ENCODE measurements at places on chromosomes 6 and 20.
A peak's percentile ranks its signal among the peaks of the same experiment; 100 is the strongest.

GRCh38 chr6:125316621-125317020 is 14.9 kb upstream of the HDDC2 start:
- no peak for DNase-seq

DNA sequence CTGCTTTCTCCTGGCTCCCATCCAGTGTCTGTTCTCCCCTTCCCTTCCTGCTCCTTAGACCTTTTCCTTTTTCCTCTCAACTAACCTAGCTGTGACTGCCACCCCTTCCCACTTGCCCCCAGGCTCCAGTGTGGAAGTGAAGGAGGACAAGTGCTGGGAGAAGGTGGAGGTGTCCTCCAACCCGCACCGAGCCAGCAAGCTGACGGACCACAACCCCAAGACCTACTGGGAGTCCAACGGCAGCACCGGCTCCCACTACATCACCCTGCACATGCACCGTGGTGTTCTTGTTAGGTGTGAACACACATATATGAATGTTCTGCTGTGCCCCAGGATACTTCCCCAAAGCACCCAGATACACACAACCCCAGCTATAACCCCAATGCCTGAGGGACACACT is 18.5 kb downstream of the CUL9 start:
- no peak for DNase-seq

- no peak for DNase-seq
Observed at GRCh38 chr20:57434390-57434700, 43.1 kb downstream of the RBM38 start.

GRCh38 chr20:34529742-34530141 is 13.5 kb downstream of the DYNLRB1 start:
- no peak for DNase-seq

DNA sequence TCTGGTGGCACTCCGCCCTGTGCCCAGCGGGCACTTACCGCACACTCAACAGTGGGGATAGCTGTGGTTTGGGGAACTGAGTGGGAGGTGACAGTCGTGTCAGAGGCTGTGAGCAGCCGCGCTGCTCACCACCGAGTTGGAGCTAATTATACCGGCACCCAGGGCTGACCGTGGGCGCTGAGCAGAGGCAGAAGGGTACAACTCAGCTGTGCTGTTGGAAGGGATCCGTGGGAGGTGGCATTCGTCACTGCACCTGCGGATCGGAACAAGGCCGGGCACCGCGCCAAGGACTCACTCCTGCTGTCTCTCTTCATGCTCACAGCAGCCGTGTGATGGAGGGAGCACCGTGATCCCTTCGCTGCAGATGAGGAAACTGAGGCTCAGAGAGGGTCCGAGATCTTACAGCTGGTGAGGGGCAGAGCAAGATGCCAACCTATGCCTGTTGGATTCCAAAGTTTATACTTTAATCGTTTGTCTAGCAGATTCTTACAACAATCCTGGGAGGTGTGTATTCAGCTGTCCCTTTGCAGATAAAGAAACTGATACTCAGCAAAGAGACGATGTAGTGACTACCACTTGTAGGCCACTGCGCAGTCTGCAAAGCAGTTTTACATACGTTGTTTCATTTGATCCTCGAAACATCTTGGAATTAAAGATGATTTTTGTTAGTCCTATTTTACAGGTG is 713 bp upstream of the ELMO2 start:
- DNase-seq: peak; percentile 4

- no peak for DNase-seq
Observed at GRCh38 chr20:433300-433975, 25.3 kb downstream of the RBCK1 start.

- no peak for DNase-seq
Observed at GRCh38 chr6:168885751-168886742, 367.6 kb downstream of the THBS2 start.

DNA sequence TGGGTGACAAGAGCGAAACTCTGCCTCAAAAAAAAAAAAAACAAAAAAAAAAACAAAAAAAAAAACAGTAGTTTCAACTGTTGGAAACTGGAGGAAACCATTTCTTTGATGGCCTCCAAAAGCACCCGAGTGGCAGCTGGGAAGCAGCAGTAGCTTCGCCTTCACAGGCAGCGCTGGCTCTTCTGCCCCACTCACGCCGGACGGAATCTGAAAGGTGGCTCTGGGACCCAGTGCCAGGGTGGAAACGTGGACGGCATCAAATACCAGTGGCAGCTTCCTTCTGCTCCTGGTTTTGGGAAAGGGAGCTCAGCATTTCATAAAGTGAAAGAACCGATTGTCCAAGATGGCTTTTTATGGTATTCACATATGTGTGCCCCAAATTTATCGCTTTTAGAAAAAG is 159.4 kb downstream of the SMOC2 start:
- DNase-seq: no peak

GRCh38 chr20:46200582-46201570 is 82.8 kb downstream of the CD40 start:
- no peak for DNase-seq

- DNase-seq: peak; percentile 51
Observed at GRCh38 chr6:61887423-61887822, 398.6 kb downstream of the KHDRBS2 start.

GRCh38 chr6:146943664-146944063 is 260.6 kb upstream of the STXBP5 start:
- no peak for DNase-seq

DNA sequence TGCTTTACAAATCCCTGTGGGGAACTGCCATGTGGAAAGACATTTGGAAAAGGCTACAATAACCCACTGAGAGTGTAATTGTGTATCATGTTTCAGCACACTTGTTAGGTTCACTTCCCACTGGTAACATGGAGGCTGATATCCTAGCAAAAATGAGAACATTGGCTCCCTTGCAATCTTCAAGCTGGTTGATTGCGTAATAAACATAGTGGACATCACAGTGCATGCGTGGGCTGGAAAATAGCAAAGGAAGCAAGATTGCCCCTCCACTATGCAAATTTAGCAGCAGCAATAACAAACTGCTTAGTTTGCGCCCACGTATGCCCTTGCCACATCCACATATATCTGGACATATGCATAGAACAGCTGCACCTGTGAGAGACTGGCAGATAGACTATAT is 410.2 kb downstream of the MEI4 start:
- no peak for DNase-seq

DNA sequence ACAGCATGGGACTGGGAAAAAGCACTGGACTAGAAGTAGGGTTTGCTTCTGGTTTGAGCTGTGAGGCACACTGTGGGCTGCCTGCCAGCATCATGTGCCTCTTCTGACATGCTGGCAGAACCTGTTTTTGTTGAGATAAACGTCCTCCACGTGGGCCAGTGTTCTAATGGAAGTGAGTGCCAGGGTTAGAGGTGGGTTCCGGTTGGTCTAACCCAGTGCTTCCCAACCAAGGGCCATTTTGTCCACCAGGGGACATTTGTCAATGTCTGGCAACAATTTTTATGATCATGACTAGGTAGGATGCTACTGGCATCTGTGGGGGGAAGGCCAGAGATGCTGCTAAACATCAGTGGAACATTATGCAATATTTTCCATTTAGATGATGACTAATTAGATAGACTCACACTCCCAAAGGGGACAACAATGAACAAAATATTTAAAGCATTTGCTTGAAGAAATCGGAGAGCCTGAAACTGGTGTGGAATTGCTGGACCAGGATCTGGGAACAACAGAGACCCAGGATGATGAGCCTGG is 7.8 kb upstream of the APMAP start:
- DNase-seq: peak; percentile 52

GRCh38 chr6:136859430-136859829 is 37.0 kb downstream of the PEX7 start:
- DNase-seq: no peak

DNA sequence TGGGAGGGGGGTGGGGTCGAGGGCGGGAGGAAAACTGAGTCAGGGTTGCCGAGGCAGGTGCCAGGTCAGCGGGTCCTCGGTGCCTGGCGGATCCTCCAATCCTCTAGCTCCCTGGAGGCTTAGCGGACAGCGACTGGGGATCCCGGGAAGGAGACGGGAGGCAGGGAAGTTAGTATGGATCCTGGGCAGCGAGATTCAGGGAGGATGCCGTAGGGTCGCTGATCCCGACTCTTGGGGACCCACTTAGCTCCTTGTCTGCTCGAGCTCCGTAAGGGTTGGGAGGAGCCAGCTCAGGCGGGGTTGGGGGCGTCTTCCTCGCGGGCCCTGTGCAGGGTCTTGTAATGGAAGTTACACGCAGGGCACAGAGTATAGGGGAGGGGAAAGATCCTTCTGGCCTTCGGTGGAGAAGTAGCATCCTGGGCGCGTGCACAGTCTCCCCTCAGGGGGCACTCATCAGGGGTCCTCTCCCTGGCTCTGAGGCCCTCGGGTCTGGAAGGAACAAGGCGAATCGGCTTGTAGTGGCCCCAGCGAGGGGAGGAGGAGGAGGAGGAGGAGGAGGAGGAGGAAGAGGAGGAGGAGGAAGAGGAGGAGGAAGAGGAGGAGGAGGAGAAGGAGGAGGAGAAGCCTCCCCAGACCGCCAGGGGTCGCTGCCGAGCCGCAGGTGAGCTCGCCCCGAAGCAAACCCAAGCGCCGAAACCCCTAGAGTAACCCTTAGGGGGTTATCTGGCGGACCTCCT is 6.4 kb upstream of the SLC12A5 start:
- DNase-seq: no peak

- no peak for DNase-seq
Observed at GRCh38 chr20:41179961-41180360, 42.6 kb downstream of the PLCG1 start.

- DNase-seq: peak; percentile 35
Observed at GRCh38 chr20:14919501-14920081, 582.2 kb upstream of the FLRT3 start.

DNA sequence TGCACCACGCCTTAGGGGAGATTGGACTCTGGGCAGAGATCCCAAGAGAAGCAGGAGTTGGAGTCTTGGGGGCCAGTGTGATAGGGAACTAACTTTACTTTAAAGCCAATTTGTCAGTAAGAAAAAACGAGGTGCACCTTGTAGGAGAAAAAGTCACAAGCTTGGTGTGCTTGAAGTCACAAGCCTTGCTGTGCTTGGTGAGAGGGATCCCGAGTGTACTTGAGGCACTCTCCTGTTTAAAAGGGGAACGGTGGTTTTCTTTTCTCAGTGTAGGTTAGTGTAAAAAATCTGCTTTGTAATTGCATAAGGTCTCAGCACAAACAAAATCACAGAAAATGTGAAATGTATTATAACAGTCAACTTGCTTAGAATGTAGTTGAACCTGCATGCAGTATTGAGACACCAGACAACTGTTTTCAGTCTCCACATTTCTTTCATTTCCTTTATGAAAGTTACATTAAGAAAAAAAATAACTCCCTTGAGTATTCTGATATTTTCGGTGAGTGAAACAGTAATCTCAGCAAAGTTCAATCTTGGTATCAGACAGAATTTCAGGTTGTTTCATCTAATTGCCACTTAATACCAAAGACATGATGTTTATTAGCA is 111.1 kb upstream of the DUSP22 start:
- no peak for DNase-seq

GRCh38 chr6:39218868-39219567 is 10.3 kb downstream of the KCNK5 start:
- peak; percentile 76 for DNase-seq

DNA sequence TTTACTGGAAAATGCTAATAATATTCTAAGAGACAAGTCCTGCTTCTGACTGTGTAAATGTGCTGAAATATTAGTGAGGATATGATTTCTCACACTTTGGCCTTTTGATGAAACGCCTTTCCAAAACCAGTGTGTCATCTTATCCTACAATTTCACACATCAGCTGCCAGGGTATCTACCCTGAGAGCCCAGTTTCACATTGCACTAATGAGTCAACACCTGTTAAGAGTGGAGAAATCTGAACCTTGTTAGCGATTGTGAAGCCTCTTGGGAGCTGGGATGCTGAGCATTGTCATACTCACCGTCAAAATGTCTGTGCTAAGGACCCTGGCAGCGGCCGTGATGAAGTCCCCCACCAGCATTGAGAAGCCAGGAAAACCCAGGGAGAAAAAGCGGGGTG is 166.0 kb downstream of the RALGAPA2 start:
- DNase-seq: no peak

Data from lung (tissue), 17 donors.